ENCODE measurements at places on chromosomes 11 and 22.

GRCh38 chr22:19691721-19692341, 22.5 kb upstream of the SEPTIN5 start:
- no peak for DNase-seq

- DNase-seq: no peak
Measured at GRCh38 chr22:50490531-50491308, 4.1 kb downstream of the MIOX start.

GRCh38 chr11:76512851-76513653, 68.2 kb downstream of the EMSY start:
- DNase-seq: peak; percentile 2

DNA sequence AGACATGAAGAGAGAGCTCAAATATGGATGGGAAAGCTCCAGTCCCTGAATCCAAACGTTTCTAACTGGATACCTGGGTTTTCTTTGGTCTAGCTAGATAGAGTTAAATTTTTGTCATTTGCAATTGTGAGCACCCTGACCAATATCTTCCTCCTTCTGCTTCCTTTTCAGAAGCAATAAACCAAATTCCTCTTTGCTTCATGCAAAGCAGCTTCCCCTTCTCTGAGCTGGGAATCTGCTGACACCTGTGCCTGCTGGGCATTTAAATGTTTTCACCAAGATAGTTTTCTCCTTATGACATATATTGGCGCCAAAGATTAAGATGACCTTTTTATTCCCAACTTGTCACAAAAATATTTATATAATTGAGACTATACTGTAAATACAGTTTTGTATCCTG, 27.9 kb upstream of the PAK1 start:
- no peak for DNase-seq

GRCh38 chr11:116931206-116931953, 94.0 kb upstream of the APOA1 start:
- DNase-seq: peak; percentile 82

DNA sequence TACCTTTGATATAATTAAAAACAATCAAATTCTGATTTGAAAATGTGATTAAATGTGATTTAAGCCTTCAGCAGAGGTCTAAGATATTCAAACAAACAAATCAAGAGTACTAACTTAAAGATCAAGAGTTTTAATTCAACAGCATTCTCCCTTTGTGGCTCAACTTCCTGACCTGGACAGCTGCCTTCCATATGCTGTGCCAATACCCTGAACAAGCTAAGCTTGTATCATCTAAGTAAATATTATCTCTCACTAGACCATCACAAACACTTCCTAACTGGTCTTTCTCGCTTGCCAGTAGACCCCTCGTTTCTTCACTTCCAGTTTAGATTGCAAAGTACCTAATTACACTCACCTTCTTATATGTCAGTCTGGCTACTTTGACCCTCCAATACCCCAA, 35.9 kb upstream of the P4HA3 start:
- DNase-seq: no peak

DNA sequence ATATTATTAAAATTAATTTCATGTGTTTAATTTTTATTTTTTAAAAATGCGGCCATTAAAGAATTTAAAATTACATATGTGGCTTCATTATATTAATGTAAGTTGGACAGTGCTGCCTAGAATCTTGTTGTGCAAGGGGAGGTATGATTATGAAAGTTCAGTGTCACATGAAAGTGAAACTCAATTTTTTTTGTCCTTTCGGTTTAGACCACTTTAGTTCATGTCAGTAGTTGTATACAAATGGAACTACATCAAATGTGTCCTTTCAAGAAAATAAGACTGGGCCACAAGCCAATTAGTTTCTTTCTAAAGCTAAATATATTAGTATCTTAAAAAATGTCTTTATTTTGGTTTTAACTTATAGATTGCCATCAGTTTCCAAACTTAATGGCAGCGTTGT, 35.7 kb downstream of the TBCEL start:
- DNase-seq: no peak

GRCh38 chr22:19016081-19016766, 80.1 kb upstream of the PRODH start:
- DNase-seq: no peak

GRCh38 chr11:116394022-116394421, 378.8 kb downstream of the BUD13 start:
- DNase-seq: no peak

DNA sequence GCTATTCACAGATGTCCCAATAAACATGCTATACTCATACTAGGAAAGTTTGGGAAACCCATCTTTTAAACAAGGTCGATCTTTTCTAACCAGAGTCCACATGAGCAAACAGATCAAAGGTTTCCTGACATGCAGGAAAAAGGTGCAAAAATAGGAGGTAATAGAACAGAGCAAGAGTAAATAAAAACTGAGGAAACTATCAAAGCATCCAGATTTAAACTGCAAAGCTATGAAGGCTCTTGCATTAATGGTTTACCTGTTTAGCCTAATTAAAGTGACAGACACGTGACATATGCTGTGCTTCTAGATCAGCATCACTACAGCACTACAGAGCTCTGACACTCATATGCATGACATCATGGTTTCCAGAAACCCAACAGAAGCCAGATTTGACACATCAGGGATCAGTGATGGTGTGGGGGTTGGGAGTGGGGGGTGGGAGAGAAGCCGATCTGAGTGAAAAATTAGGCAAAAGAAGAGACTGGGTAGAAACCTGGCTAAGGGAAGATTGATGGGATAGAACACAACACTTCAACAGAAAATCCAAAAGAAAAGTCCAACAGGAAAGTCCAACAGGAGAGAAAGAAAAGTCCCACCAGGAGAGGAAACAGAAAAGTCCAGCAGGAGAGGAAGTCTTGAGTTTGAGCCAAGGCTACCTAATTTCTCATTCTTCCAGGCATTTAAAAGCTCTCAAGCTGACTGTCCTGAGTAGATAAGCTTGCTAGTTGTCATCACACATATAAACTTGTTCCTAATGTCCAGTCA, 262.3 kb downstream of the SOX6 start:
- DNase-seq: no peak

DNA sequence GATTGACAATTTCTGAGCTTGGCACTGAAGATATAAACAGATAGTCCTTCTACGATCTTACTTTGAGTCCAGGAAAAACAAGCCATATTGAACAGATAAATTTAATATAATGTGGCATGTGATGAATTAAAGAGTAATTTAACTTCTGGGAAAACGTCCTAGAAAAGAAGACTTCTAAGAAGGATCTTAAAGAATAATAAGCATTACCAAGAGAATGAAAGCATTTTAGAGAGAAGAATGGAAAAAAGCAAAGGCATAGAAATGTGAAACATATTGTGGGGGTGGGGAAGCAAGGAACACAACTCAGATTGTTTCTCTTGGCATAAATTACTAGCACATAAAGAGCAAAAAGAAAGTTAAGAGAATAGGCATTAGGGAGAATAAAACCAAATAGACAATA, 5.4 kb downstream of the DDIAS start:
- DNase-seq: no peak
